ENCODE measurements at places on chromosomes 5 and 9.

DNA sequence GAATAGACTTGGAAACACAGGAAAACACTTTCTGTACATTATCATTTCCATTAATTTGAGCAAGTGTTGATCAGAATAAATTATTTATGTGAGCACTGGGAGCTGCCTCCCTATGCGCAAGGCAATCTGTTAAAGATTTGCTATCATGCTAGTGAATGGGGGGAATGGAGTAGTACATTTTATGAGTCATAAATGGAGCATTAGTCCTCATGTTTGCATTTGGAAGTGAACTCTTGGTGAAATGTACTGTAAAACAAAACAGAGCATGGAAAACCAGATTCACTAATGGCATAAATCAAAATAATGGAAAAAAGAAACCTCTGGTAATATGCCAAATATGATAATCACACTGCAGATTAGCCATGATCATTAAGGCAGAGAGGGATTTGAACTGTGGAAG lies 40.5 kb upstream of the TMC1 start:
- no peak for DNase-seq

- no peak for DNase-seq
Observed at GRCh38 chr5:174291162-174291561, 245.7 kb downstream of the NSG2 start.

DNA sequence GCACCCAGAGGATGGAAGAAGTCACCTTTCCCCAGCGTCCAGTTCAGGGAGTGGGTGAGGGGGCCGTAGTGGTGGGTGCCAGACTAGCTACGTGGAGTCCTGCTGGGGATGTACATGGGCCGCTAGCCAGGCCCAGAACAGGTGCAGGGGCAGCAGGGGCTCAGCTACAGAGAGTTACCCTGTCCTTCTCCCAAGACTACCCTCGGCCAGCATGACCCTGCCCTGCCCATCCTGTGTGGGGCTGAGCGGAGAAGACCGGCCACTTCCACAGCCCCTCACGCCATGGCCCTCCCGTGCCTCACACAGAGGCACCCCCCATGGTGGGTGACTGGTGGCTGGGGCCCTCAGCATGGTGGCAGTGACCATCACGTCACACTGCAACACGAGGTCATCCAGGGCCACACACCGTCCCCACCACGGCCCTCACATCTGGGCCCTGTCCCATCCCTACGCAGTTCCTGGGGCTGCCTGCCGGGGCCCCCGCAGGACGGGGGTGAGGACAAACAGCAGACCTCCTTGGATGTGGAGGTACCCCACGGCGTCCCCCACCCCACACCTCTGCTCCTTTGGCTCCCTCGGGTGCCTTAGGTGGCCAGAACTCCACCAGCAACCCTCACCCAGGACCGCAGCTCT lies 977 bp upstream of the DPP7 start:
- DNase-seq = peak; percentile 22

DNA sequence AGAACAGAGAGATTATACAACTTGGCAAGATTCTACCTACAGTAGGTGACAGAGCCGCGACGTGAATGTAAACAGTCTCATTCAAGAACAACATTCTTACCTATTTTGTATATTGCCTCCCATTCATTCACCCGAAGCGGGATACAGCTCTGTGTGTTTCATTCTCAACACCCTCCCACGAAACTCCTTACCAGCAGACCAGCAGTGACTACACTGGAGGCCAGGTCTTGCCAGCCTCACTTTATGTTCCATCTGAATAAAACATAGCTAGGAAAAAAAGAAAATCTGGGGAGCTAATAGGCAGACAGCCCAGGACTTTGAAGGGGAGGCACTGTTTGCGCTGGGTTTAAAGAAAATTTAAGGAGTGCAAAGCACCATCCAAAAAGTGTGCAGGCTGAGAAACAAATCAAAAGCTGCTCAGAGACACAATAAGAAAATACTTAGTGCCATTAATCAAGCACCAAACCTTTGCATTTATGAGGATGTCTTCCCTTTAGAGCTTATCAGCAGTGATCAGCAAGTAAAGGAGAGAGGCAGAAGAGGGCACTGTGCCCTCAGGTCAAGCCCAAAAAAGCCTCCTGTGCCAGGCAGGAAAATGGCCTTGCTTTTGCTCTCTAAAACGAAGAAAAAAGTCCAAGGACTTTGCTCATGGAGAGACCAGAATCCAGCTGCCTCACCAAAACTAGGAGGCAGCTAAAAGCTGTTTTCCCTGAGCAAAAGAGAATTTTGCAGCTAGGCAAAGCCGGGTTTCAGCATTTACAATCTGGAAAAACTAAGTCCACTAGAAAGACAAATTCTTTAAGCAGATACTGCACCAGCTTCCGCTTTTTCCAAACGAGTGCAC lies 295.1 kb downstream of the BNC2 start:
- no peak for DNase-seq

DNA sequence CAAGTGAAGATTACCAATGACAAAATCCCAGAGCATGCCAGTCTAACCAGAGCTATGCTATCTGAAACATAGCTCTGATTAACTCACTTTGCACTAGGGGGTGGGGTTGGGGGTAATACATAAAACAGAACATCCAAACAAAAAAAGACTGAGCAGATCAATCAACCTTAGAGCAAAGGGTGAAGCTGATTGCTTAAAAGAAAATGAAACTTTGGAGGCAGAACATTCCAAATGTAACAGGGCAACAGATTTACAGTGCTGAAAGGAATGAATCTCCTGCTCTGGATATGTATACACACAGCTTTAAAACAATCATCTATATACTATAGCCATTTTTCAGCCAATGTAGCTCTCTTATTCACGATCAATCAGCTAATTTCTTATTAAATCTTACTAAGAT lies 4.9 kb downstream of the IL6ST start:
- DNase-seq = no peak

GRCh38 chr5:131230406-131230805 lies 33.4 kb upstream of the CDC42SE2 start:
- DNase-seq = no peak

DNA sequence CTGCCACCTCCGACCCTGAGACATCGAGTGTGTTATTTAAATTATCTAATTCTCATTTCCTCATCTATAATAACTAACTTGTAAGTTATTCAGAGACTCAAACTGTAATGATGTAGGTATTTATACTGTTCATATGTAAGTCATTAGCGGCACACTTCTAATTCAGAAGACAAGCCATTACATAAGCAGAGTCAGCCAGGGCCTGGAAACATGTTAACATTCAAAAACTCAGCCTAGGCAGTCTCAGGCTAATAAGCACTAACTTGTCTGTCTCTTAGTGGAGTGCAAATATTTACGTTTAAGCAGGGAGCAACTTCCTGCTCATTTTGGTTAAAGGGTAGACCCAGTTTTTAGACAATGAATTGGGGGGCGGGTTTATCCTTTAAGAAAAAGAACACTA lies 598.4 kb downstream of the ACTL7B start:
- DNase-seq = no peak

- no peak for DNase-seq
Observed at GRCh38 chr5:154535535-154535934, 57.5 kb upstream of the HAND1 start.

DNA sequence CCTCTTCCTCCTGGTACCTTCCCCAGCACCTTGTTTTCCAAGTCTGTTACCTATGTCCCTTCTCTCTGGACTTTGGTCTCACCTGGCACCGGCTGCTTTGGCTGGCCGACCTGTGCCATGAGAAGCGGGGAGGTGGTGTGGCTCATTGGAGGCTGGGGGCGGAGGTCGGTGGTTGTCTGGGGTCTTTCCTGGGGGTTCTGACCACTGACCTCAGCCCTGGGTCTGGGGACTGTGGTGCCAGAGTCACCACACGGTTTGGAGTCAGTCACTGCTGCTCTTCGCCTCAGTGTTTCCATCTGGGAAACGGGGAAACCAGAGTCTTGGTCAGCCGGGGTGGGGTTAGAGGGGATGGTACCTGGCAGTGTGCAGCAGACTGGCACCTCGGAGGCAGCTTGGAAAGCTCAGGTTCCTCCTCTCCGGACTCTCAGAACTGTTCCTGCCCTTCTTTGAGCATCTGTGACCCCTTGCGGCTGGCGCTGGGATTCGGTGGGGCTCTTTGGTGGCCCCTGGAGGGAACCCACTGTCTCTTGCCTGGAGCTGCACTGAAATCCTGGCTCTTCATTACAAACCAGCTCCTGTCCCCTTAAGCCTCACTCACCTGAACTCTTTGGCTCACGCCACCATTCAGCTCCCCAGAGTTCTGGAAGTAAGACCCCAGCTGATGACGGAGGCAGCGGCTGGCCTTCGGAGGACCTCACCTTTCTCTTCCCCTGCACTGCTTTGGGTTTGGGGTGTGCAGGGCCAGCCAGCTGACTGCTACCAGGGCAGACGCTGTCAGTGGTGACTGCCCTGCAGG lies 4.1 kb upstream of the RXRA start:
- DNase-seq = no peak

GRCh38 chr5:147466360-147466980 lies 43.4 kb downstream of the DPYSL3 start:
- no peak for DNase-seq
